ENCODE measurements at places on chromosomes 12 and 14.

DNA sequence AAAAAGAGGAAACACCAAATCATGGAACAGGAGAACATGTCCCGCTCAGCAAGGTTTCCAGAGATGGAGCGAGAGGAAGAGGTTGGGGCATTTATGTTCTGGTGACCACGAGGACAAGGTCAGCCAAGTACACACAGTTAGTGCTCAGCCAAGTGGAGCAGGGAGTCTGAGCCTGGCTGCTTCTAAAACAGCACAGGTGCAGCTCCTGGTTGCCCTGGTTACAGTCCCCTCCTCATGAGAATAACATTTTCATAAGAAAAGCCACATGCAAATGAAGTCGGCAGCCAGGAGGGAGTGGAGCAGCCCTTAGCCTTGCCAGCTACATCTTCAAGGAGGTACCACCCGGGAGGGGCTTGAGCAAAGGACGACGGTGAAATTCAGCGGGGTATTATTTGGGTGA, 81.8 kb downstream of the NOS1 start:
- no peak for DNase-seq

- DNase-seq: no peak
Observed at GRCh38 chr12:27429606-27430005, 16.9 kb upstream of the SMCO2 start.

GRCh38 chr12:107402041-107403022, 283.3 kb upstream of the PWP1 start:
- DNase-seq: peak; percentile 57

GRCh38 chr12:59600171-59600570, 4.3 kb downstream of the SLC16A7 start:
- DNase-seq: no peak

DNA sequence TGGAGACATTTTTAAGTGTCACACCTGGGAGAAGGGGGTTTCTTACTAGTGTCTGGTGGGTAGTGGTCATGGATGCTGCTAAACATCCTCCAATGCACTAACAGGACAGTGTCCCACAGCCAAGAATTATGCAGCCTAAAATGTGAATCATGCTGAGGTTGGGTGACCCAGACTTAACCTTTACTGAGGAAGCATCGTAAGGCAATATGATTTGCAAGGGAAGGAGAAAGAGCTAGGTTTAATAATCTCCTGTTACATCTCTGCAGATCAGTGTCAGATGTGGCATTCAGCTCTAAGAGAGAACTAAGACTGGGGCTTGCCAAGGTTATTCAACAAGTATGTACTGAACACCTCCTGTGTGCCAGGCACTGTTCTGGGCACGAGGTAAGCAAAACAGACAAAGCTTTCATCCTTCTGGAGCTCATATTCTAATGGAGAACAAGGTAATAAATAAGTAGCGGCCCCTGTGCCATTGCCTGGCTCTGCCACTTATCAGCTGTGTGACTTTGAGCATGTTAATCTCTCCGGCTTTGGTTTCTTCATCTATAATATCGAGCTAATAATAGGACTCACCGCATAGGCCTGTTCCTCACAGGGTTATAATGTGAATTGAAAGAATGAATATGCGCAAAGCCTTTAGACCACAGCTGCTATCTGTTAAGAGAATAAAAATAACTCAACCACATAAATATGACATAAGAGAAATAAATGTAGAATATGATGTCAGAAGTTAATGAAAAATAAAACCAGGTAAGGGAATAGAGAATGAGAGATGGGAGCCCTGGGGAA, 13.5 kb upstream of the GOLGA5 start:
- no peak for DNase-seq

- DNase-seq: no peak
Observed at GRCh38 chr12:108284163-108284562, 54.9 kb downstream of the CMKLR1 start.

GRCh38 chr14:93693914-93694313, 94.4 kb downstream of the PRIMA1 start:
- no peak for DNase-seq

- peak; percentile 51 for DNase-seq
Observed at GRCh38 chr14:72904840-72905561, 11.1 kb upstream of the DPF3 start.

- DNase-seq: no peak
Observed at GRCh38 chr12:51896236-51896635, 8.3 kb downstream of the ANKRD33 start.

GRCh38 chr14:58362798-58363412, 32.8 kb upstream of the TOMM20L start:
- peak; percentile 26 for DNase-seq

- DNase-seq: no peak
Observed at GRCh38 chr12:32398816-32399369, 465 bp upstream of the FGD4 start.

GRCh38 chr12:109613649-109614455, 40.3 kb downstream of the MVK start:
- no peak for DNase-seq

DNA sequence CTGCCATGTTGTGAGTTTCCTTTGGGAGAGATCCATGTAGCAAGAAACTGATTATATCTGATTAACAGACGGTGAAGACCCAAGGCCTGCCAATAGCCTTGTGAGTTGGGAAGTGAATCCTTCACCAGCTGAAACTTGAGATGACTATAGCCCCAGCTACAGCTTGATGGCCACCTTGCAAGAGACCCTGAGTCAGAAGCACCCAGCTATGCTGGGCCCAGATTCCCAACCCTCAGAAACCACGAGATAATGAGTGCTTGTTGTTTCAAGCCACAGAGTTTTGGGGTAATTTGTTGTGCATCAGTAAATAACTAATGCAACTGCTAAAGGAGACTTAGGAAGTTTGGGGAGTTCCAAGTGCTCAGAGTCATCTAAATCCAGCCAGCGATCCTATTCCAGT, 80.3 kb downstream of the AVPR1A start:
- DNase-seq: no peak

DNA sequence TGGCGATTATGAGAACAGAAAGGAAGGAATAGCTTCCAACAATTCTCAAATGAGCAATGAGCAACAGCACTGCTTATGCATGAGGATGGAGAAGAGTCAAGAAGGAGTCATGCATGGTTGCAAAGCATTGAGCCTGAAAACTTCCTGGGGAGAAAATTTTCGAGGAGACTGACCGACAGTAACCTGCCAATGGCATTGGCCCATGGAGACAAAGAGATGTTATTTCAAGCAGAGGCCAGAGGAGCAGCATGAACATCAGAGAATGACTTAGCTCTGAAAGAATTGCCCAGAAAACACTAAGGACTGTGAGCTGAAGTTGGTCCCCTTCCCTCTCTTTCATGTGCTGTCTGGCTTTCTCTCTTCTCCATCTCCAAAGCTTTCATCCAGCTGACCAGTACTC, 343.4 kb downstream of the ADAMTS20 start:
- DNase-seq: no peak

DNA sequence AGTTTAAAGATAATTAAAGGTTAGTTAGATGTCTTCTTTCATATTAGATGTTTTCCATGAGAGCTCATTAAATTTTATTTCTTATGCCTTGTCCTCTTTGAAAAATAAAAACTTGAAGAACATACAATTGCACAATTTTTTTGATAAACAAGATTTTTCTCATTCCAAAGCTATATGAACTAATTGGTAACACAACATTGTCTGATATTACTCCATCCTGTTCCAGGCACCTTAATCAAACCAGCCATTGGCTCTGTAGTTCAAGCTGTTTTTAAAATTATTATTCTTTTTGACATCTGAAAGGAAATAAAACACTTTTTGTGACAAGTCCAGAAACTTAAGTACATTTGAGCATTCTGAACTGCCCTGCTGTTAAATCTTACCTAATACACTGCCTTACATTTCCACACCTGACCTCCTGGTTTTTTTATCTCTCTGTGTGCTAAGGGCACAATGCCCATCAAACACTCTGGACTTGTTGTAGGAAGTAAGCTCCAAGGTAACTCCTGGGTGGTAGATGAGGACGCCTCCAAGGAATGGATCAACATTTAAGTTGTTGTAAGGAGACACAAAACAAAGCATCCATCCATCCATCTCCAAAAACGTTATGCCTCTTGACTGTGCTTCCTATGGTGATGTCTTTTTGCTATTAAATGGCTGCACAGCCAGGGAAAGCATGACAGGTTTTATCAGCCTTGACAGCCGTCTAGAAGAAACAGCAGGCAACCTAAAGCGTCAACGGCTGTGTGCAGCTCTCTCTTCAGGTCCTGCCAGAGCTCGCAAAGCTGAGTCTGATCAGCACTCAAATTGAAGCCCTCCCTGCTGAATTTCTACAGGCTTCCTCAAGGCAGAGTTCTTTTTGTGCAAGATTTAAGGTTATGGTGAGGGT, 449.9 kb upstream of the FLRT2 start:
- no peak for DNase-seq

- DNase-seq: no peak
Observed at GRCh38 chr14:64544607-64545312, 4.2 kb downstream of the HSPA2 start.

DNA sequence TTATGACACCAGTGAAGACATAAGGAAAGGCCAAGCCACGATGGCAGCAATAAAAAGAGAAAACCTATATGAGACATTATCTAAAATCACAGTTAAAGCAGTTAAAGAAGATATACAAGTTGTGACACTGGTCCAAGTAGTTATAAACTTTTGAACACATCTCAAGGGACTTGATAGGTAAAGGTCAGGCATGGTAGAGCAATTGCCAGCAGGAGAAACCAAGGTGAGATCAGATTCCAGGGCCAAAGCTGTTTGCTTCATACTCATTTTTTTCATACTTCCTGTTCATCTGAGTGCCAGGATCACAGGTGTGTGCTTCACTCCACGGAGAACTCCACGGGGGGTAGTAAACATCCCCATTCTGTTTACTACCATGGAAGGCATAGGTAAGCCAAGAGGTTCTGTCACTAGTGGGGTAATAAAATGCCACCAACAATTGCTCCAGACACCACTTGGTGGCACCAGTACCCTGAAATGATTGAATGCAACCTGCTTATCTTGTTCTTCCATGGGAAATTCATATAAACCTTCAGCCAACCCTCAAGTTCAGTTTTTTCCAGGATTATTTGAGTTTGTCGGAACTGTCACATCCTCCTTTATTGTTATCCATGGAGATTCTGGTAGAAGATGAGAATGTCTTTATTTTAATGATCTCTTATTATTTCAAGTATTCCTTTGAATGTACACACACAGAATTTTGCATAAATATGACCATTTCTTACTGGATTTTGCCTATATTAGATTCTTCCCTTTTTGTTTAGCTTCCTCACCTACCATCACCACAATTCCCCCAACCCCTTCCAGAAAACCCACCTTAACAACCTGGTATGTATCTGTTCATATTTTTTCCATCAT, 59.2 kb upstream of the TSPAN8 start:
- DNase-seq: no peak

- no peak for DNase-seq
Observed at GRCh38 chr12:22231078-22231477, 103.4 kb downstream of the ST8SIA1 start.

GRCh38 chr12:83826112-83826511, 1086.5 kb downstream of the SLC6A15 start:
- DNase-seq: peak; percentile 28

- peak; percentile 53 for DNase-seq
Observed at GRCh38 chr14:68734231-68734732, 58.6 kb downstream of the ZFP36L1 start.

DNA sequence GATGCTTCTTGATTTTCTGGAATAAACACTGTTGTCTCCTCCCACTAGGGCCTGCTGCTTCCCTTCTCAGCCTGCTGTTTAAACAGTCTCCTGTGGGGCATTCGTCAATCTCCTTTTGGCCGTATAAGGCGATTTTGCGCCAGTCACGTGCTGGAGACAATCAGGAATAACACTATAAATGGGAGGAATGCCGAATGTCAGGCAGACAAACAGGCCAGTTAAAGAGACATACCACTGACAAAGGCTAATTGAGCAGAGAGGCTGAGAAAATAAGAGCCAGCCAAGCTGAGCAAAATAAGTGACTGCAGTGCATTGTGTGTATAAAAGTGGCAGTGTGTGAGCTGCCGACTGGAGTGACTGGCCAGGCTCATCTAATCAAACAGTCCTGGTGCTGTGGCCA, 23.3 kb downstream of the DMAC2L start:
- DNase-seq: no peak

GRCh38 chr14:98411154-98411553, 860.8 kb downstream of the BCL11B start:
- no peak for DNase-seq

GRCh38 chr12:4992871-4993270, 50.8 kb upstream of the KCNA5 start:
- DNase-seq: no peak

DNA sequence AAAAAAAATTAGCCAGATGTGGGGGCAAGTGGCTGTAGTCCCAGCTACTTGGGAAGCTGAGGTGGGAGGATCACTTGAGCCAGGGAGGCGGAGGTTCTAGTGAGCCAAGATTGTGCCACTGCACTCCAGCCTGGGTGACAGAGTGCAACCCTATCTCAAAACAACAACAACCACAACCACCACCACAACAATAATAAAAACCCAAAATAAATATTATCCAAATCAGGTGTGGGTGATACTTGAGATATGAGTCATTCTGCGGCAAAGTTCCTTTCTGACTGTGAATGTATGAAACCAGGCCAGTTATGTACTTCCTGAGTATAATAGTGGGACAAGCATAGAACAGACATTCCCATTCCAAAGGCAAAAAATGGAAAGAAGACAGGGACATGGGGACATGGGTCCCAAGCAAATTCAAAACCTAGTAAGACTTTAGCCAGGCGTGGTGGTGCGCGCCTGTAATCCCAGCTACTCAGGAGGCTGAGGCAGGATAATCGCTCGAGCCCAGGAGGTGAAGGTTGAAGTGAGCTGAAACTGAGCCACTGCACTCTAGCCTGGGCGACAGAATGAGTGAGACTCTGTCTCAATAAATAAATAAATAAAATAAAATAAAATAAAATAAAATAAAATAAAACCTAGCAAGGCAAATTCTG, 9.7 kb upstream of the ERC1 start:
- no peak for DNase-seq

GRCh38 chr14:58571769-58572472, 65.8 kb upstream of the DACT1 start:
- DNase-seq: no peak

- no peak for DNase-seq
Observed at GRCh38 chr12:12473223-12473622, 89.4 kb downstream of the DUSP16 start.

DNA sequence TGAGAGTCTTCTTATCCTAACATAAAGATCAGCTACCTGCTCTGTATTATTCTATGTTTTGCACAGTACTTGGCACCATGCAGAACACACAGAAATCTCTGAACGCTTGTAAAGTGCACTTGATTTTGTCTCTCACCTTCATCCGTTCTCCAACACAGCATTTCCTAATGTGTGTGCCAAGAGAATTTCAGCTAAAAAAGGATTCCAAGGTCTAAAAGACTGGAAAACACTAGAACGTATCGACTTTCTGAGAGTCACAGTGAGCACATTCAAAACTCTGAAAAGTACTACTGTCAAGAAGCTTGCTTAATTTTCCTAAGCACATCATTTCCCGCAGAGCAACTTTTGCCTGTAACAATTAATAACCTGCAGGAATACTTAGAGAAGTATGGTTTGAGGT, 211.1 kb downstream of the ANO2 start:
- DNase-seq: no peak

GRCh38 chr12:6099316-6099715, 25.2 kb downstream of the VWF start:
- DNase-seq: no peak

GRCh38 chr12:49552014-49552413, 13.2 kb downstream of the KCNH3 start:
- DNase-seq: no peak

Data from GM13976 (cell line).